ENCODE measurements at places on chromosomes 4 and X.

DNA sequence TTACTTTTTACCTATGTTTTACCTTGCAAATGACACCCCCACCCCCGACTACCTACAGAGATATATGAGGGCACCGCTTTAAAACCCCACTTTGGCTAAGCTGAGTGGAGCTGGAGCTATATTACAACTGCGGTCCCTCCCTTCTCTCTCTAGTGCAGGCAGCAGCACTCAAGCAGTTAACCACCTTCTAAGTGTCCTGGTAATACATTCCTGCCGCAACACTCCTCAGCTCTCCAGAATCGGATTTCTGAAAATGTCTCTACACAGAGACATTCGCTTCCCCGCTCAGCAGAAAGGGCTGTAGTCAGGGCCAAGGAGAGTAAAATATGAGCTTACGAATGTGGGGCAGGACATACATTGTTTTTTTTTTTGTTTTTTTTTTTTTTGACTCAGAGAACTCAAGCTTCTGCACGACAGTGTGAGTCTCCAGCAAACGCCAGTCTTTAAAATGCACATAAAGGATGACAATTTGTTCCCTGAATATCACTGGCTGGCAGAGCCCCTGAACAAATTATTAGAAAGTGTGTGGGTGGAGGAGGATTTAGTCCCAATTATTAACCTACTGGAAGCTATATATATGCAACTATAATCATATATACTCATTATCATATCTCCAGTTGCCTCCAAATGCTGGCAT, 287.0 kb upstream of the TET2 start:
- no peak for DNase-seq

DNA sequence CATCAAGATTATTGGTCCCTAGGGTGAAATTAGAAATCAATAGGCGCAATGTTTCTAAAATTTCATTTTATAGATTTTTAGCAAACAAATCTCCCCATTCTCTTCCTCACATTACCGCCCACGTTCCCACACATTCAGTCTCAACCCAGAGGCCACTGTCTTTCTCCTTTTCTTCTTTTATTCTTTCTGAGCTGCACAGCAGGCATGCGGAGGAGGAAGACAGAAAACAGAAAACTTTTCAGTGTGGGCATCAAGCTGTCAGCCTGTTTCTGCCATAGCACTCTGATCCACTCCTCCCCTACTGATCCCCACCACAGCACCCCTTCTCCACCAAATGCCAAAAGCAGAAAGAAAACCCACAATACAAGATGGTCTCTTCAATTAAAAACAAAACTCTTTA, 94.8 kb upstream of the ADAMTS3 start:
- DNase-seq = no peak

GRCh38 chr4:8052160-8052691, 106.4 kb downstream of the ABLIM2 start:
- no peak for DNase-seq

DNA sequence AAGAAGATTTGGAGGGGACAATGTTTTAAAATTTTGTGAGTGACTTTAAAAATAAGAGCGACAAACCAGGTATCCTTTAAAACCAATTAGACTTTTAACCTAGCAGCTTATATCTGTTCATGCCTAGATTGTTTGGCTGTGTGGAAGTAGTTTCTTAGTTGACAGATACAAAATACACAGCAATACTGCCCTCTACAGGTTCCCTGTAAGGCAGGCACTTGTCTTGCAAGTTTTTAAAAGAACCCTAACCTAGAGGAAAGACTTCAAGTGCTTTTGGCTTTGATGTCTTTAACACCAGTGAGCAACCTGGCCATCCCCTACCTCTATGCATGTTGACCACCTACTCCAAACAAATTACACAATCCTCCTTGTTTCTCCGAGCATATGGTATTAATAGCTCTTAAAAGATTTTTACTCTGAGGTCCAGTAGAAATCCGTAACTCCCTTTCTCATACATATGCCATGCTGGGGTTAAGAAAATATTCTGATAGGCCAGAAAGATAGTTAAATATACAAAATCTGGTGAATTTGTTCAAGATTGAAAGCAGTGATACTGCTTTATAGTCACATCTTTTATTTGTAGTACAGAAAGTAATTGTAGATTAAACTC, 273.0 kb downstream of the ARHGAP24 start:
- DNase-seq = peak; percentile 22

DNA sequence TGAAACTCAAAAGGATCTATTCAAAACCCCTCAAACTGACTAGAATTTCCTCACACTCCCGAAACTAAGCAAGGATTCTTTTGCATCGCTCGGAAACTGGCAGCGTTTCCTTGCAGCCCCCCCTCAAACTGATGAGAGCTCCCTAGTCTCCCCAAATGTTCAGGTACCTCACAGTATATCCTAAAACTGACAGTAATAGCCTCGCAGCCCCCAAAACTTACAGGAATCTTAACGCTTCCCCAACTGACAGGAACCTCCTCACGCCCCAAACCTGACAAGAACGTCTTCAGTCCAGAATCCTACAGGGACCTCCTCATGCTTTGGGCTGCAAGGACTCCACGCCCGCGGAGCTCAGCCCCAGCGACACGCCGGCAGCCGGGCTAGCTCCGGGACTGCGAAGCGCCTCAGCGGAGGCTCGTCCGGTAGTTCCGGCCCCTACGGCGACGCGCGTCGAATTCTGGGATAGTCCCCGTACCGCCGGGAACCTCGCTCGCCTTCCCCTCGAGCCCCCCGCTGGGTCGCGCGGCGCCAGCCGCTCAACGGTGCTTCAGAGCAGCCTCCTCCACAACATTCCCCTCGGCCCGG, 640 bp downstream of the PHF8 start:
- no peak for DNase-seq

GRCh38 chr4:80489798-80490197, 154.3 kb downstream of the CFAP299 start:
- DNase-seq = no peak

GRCh38 chr4:165493359-165493758, 114.6 kb downstream of the CPE start:
- DNase-seq = no peak

DNA sequence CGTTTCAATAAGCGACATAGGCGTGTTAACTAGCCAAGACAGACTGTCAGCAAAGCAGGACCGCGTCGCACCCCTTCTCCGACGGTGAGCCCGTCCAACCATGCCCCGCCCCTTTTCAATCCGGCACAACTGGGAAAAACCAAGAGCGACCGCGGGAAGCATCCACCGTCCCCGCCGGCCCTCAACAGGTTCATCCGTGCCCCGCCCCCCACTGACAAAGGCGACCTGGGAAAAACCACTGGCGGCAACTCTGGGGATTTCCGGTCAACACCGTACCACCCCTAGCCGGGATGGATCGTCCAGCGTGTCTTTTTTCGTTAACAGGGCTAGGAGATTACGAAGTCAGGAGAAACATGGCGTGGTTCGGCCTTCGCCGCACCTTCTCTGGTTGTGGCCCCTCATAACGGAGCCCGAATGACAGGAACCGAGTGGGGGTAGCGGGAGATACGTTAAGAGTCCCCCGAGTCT, 377 bp downstream of the TIMM17B start:
- peak; percentile 49 for DNase-seq

DNA sequence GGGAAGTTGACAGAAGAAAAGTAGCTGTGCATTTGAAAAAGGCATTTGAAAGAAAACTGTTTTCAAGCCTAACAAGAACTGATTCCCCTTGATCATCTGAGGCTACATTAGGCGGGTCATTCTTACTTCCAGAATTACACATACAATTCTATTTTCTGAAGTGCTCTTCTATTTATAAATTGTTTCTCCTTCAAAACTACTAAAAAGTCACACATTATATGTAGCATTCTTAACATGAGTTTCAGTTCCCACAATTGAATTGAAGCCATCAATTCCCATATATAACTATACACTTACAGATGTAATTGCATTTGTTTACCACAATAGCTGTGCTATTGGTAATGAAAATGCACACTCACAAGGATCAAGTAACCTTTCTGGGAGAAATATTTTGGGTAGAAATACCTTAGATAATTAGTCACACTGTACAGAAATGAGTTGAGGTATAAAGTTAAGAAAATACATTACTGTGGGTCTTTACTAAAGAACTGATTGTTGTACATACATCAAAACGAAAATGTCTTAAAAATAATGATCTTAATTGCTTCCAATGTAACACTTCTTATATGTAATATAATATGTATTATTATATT, 1688.0 kb upstream of the AGA start:
- no peak for DNase-seq

- DNase-seq = no peak
Measured at GRCh38 chr4:62015043-62015739, 815.1 kb downstream of the ADGRL3 start.

DNA sequence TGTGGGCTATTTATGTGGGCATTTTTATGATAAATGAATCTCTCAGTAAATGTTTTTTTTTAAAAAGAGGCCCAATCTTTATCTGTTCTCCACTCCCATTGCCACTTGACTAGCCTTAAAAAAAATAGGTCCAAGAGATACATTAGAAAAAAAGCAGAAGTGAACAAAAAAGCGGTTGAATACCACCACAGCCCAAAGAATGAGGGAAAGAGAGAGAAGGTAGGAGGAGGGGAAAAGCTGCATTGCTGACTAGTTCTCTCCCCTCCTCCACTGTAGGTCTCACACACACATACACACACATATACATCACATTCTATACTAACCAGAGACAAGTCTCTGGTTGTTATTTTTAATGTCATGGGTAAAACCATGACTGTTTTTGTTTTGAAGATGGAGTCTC, 95.8 kb upstream of the IL13RA1 start:
- DNase-seq = no peak

DNA sequence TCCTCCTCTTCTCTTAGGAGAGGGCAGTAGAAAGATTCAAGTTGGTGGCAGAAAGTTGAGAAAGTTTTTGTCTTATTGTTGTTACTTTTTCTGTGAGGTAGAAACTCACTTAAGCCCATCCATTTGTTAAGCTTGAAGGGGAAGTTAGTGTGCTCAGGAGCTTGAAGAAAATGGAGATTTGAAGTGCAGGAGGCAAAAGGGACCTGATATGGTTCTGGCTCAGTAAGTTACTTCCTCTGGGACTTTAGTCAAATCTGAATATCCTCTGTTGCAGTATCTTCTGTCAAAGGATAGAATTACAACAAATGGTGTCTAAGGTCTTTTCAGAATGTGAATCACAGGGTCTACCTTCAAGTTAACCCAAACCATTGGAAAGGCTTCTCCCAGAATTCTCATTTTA, 46.2 kb downstream of the CXCL13 start:
- no peak for DNase-seq

DNA sequence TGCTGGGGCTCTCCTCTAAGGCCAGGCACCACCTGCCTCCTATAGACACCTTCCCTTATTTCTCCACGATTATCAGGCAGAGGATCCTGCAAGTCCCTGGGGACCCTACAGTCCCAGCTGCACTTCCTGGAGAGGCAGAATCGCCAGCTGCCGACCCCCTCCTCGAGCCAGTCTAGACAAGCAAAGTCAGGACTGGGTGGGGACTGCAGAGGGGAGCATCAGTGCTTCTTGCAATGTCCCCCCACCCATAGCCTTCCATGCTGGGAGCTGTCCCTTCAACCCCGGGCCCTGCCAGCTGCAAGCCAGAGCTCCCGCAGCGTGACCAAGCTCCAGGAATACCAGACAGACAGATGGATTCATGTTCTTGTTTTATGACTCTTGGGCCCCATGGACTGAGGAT, 1.4 kb upstream of the CRMP1 start:
- no peak for DNase-seq

DNA sequence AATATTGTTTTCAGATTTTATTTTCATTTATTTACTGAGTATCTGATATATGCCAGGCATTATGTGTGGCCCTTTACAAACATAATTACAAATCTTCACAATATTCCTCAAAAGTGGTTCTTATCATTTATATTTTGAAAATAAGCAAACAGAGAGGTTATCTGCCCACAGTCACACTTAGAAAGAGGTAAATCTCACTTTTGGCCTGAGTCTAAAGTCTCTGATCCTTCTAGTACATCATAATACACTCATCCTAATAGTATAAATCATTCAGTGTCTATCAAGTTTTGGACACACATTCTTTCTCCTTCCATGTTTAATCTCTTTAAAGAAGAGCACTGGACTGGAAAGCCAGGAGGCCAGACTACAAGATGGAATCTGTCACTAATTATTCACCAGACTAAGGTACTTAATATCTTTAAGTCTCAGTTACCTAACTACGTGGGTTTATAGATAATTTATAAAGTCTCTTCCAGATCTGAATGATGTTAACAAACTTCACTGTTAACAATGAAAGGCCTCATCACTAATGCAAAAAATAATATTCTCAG, 281.3 kb downstream of the PPP3CA start:
- DNase-seq = no peak

DNA sequence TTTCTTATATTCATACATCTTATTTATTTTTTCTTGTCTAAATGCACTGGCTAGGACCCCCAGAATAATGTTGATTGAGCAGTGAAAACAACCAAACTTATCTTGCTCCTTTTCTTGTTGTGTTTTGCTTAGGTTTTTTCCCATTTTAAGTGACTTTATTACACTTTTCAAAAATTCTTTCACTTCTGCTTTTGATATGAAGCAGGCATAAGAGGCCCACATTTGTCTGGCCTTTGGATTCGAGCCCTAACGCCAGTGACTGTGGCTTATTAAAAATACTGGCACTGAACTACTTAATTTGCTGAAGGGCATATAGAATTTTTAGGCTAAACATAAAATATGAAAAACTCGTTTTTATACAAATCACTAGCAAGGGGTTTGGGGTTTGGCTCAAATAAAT, 197.0 kb downstream of the ASB9 start:
- no peak for DNase-seq

DNA sequence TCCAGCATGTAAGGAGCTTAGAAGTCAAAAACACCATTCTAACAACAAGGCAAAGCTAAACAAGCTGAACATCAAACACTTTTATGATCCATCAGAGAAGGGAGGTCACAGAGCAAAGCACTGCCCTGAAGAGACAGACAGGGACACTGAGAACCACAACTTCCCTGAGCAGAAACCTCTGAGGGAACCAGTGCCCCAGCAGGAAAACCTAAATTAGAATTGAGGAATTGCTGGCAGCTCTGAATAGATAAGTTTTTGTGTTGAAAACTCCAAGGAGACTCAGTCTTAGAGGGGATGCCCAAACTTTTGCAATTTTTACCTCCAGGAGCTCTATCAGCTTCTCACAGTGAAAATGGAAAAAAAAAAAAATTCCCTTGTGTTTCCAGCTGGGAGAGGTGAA, 83.0 kb upstream of the MAPK10 start:
- DNase-seq = no peak
